ENCODE measurements at places on chromosomes 6 and 20.
A peak's percentile ranks its signal among the peaks of the same experiment; 100 is the strongest.

- no peak for DNase-seq
These were observed 236.8 kb upstream of the RREB1 start for GRCh38 chr6:6870921-6871320.

GRCh38 chr20:50427719-50428083 lies 82.5 kb upstream of the PTPN1 start:
- DNase-seq, result no peak

DNA sequence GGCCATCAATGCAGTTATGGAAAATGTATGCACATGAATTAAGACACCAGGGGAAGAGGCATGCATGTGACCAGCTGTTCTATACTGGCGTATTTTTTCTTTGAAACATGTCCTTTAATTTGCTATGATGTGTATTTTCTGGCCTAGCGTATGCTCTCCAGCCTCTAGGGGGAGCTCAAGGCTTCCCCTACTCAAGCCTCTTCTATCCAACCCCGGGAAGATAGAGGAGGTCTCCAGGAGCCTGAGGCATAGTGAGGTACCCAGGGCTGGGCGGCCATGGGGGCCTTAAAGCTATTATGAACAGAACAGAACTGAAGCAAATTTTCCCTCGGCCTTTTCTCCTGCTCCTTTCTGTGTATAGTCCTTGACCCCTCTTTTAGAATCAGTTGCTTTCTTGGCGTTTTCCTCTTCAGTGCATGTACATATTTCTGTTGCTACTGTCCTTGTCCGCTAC lies 528.9 kb downstream of the MAFB start:
- peak; percentile 20 for DNase-seq

GRCh38 chr6:14422917-14423316 lies 305.3 kb downstream of the CD83 start:
- DNase-seq, result no peak

GRCh38 chr6:91608428-91608827 lies 1021.6 kb upstream of the MAP3K7 start:
- DNase-seq, result no peak

DNA sequence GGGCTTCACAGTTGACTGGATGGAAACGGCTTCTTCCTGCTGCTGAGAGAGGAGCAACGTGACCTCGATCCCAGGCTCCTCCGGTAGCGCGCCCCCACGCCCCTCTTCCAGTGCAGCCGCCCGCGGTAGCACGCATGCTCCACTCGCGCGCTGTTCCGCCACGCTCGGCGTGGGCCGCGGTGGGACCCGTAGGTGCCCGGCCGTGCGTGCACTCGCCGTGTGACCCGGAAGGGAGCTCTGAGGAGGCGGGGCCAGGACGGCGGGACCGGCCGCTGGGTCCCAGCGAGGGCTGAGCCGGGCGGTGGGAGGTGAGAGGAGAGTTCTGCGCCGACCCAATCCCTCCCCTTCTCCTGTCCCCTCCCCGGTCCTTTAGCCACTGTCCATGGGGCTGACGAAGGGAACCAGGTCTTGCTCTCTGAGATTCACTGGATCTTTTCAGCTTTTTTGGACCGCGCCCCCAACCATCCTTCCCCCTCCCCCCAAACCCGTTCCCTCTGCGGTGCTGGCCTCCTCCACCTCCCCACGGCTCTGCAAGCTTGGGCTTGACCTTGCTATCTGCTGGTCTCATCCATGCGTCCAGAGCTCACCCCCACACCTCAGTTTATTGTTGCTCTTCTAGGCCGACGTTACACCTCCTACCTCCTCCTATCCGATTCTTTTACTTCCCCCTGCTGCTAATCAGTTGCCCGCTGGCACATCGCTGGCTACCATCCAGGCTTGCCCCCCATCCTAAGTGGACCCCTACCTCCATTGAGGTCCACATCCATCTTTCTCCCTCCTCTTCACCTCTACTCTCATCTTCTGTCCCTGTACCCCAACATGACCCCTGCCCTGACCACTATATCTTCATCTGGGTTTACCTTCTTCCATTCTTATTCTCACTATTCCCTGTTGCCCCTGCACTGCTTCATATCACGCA lies at the start of gene CUL9:
TSS of gene CUL9 (plus strand) at position 255 of the 919 bp plus-strand sequence. CDS start 2,115 bp downstream, outside the sequence.
- DNase-seq, result peak; percentile 80
